ENCODE measurements at places on chromosomes 6 and 20.

DNA sequence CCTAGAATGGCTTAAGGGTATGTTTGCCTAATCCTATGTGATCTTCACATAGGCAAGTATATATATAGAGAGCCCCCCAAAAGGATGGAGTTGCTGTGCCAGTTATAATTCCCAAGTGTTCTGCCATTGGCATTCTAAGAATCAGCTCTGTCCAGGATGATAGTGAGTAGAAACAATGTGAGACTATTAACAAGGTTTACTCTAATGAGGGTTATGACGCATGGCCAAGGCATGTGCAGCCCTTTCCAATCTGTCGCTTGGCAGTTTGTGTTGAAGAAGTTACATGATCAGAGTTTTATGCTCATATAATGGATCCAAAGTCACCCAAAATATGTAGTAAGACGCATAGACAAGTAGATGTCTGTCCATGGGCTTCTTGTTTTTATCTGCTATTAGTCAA is 33.6 kb downstream of the VGLL2 start:
- DNase-seq: no peak

DNA sequence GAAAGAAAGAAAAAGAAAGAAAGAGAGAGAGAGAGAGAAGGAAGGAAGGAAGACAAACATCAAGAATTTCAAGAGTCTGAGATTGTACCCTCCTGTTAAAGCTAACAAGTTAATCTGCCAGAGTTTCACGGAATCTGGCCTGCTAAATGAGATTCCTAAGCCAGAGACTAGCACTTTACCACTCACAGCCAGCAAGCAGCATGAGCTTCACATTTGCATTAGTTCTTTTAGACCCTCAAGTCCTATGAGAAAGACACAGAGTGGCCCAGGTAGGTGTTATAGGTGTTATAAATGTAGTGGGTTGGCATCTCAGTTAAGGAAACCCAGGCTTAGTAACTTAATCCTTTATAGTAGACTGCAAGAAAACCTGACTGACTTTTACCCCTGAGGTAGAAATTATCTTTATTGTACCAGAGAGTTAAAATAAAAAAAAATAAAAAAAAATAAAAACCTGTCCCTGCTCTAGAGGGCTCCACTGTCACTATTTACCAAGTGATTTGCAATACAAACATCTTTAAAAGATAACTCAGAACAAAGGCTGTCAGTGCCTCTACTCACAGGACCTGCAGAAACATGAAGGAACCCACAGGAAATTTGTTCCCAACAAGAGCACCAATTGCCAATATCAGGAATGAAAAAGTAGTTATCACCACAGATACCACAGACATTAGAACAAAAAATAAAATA is 9.7 kb upstream of the IBTK start:
- DNase-seq: no peak

DNA sequence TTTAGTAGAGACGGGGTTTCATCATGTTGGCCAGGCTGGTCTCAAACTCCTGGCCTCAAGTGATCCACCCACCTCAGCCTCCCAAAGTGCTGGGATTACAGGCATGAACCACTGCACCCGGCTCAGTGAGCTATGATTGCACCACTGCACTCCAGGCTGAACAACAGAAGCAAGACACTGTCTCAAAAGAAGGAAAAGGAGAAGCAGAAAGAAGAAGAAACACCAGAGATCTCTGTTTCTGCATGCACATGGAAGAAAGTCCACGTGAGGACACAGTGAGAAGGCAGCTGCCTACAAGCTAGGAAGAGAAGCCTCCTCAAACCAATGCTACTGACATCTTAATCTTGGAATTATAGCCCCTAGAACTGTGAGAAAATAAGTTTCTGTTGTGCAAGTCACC is 16.0 kb downstream of the ECT2L start:
- DNase-seq: no peak

DNA sequence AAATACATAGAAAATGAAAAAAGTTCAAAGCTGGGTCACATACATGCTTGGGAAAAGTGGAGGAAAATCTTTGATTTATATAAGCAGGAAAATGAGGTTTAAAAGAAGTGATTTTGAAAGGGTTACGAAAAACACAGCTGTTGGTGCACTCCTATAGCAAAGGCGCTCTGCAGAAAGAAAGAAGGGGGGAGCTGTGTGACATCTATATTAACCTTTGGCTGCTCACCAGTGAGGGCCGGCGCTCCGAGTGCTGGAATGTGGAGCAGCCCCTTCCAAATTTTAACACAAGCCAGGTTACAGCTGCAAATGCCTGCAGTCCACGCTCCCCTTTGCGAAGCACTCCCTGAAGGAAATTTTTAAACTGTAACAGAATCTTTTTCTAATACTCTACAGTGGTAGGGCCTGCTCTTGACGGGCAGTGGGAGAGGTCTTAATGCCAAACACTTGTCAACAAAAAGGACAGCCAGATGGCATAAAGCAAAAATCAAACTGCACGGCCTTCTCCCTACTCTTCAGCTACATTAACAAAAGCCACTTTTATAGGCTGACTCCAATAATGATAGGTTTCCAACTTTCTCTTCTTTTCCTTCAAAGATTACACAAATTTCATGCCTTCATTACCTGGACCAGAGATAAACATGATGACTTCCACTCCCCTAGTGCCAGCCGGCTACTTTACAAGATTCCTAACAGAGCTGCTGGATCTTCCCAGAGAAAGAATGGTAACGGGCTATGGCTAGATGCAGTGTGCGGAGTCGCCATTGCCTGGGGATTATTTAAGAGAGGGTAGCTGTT is 4.8 kb downstream of the BMP7 start:
- no peak for DNase-seq

- DNase-seq: no peak
These were observed 26.4 kb downstream of the PSMG4 start for GRCh38 chr6:3285049-3285639.

DNA sequence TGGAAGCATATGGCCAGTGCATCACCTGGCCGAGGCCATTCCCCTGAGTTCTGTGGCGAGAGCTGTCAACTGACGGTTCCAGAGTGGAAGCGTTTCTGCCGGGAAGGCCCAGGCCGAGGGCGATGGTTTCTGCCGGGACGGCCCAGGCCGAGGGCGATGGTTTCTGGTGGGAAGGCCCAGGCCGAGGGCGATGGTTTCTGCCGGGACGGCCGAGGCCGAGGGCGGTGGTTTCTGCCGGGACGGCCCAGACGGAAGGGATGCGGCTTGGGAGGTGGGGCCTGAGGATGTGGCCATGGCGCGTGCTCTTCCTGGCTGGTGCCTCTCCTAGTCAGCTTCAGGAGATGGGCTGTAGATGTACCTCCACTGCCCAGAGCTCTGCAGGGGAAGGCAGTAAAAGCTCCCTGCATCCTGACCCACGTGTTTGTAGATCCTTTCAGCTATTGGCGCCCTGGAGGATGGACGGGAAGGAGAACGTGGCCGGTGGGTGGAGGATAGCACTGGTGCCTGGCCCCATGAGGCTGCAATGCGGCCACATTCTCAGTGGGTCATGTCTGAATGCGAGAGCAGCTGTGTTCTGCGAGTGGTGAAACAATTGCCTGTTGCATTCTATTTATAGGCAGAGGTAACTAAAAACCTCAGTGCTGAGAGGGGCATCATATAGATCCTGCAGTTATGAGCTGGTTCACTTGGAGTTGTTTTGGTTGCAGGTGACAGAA is 12.8 kb downstream of the TPD52L2 start:
- DNase-seq: no peak

DNA sequence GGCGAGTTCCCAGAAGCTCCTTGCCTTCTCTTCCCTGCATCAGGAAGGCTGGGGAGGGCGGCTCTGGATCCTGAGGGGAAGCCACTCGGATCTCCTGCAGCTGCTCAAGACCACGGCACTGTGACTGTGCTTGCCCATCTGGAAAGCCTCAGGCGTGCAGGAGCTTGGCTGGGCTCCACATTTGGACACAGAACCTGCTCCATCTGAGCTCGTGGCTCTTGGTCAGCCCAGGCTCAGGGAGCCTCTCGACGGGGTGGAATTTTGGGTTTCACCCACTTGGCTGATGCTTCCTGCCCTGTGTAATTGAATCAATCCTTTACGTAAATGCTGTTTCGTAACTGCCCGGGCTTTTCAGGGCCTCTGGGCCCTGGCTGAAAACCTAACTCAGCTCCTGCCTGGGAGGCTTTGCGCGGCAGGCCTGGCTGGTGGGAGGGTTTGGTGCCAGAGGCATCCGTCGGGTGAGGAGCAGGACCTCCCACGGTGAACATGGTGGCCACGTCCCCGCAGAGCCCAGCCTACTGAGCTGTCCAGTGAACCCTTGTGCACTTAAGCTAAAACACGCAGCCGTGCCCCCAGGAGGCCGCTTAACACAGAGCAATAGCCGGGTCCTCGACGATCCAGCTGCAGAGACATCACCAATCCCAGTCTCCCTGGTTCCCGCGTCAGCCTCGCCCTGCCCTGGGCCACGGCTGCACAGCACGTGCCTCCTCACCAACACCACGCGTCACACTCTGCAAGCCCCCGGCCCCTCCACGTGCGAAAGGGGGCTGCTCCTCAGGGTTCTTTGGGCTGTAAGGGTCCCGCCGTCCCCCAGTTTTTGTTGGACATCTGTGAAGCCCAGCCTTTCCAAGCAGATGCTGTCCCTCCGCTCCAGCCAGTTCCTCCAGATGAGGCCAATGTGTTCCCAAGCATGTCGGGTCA is 241.0 kb downstream of the DLL1 start:
- no peak for DNase-seq

DNA sequence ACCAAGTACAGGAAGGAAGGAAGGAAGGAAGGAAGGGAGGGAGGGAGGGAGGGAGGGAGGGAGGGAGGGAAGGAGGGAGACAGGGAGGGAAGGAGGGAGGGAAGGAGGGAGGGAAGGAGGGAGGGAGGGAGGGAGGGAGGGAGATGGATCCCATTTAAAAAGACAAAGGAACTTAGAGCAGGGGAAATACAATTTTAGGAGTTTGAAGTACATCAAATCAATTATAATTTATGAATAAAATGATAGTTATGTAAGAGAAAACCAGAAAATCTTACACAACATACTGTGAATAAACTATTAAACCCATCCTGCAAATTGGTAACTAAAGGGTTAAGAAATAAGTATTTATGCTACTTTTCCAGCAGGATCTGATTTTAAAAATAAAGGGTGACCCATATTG is 475.9 kb downstream of the HDGFL1 start:
- no peak for DNase-seq

- no peak for DNase-seq
These were observed 54.8 kb upstream of the MBOAT1 start for GRCh38 chr6:20266851-20267608.

DNA sequence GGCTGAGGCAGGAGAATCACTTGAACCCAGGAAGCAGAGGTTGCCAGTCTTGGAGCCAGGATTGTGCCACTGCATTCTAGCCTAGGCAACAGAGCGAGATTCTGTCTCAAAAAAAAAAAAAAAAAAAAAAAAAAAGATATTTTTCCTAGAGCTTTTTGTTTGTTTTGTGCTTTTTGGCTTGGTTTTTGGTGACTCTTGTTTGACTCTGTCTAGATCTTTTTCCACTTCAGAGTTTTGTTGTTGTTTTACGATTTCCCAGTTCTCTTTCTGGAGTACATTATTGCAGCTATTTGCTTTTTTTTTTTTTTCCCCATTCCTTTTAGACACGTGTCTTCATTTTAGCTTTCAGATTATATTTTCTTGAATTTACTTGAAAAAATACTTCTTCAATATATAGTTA is 67.0 kb upstream of the AKAP12 start:
- no peak for DNase-seq

- no peak for DNase-seq
These were observed 19.0 kb upstream of the TLDC2 start for GRCh38 chr20:36856691-36857635.

- no peak for DNase-seq
These were observed 22.7 kb upstream of the SCRT2 start for GRCh38 chr20:698276-698675.

- no peak for DNase-seq
These were observed 83.0 kb upstream of the MRPS10 start for GRCh38 chr6:42300701-42301100.

- no peak for DNase-seq
These were observed 173.7 kb downstream of the PHACTR1 start for GRCh38 chr6:12890171-12890790.

DNA sequence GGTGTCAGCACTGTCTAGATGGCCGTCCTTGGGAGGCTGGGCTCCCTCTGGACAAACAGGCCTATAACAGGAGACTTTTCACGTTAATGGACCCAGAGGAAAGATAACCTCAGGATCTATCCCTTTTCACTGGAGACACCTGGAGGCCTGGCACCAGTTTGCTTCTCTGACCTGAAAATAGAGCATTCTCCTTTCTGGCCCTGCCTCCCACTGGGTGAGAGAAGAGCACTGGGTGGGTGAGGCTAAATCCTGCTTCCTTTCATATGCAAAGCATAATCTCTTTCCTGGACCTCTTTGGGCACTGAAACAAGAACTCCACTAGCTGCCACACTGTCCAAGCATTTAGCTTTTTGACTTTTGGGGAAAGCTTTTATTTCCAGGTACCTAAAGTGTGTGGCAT is 78.3 kb downstream of the FOXO3 start:
- DNase-seq: no peak

DNA sequence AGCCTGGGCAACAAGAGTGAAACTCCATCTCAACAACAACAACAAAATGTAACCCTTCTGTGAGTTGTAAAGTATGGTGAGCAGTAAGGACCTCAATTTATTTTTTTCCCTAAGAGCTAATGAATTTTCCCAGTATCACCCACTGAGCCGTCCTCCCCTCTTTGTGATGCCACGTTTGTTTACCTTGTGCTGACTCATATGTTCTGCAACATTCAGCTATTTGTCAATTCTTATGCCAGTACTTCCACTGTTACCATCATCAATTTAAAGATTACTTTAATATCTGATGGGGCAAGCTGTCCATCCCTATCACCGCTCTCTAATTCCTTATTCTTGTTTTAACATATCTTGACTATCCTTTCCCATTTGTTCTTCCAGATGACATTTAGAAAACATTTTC is 37.5 kb downstream of the MAK start:
- no peak for DNase-seq

- DNase-seq: no peak
These were observed 46.5 kb upstream of the SHLD1 start for GRCh38 chr20:5703681-5704101.

- DNase-seq: peak; percentile 67
These were observed 28.1 kb downstream of the PDYN start for GRCh38 chr20:1965520-1966351.

GRCh38 chr6:41451515-41452163 is 94.5 kb upstream of the FOXP4 start:
- no peak for DNase-seq

DNA sequence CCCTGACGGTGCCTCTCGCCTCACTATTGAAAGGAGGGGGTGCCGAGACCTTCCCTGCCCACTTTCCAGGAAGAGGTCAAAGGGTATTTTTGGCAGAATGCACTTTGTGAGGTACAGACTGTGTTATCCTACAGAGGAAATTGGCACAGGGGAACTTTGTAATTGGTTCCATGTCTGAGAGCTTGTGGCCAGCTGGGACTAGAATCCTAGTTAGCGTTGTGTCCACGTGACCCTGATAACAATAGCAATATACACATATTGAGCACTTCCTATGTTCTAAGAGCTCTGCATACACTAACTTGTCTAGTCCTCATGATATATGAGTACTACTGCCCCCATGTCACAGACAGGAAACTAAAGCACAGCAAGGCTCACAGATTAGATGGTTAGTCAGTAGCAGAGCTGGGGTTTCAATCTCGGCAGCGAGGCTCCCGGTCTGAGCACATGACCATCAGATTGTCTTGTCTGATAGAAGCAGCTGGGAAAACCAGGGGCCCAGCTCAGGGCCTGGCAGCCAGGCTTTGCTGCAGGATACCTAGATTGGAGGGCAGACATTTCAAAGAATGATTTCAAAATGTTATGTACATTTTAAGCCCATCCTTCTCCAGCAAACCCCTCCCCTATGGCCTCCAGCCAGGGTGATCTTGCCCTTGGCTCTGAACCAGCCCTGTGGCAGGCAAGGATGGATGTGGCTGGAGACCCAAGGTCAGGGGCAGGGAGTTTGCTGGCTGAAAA is 1.4 kb downstream of the MAPK13 start:
- no peak for DNase-seq

GRCh38 chr6:48994811-48995210 is 468.2 kb downstream of the MMUT start:
- no peak for DNase-seq
